ENCODE measurements at places on chromosomes 16 and 17.

DNA sequence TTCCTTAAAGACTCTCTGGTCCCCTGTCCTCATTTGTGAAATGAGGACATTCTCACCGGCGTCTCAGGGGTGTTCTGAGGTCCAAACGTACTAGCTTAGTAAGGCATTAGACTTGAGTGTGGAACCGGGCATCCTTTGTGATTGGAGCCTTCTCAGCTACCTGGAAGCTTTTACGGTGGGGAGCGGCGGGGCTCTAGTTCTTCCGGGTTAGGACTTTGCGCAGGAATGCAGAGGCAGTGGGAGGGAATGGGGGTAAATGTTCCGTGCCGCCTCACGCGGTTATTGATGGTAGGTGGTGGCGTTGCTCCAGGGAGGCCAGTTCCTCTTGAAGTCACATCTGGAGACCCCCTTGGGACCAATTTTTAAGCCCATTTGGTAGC is 113.6 kb downstream of the SNX29 start:
- DNase-seq, result no peak

- DNase-seq, result peak; percentile 56
These were observed 24.5 kb downstream of the UNK start for GRCh38 chr17:75808905-75809621.

GRCh38 chr17:27565874-27566670 is 64.9 kb upstream of the LGALS9 start:
- no peak for DNase-seq

- DNase-seq, result peak; percentile 89
These were observed 132.4 kb upstream of the CHMP6 start for GRCh38 chr17:80859002-80859941.

DNA sequence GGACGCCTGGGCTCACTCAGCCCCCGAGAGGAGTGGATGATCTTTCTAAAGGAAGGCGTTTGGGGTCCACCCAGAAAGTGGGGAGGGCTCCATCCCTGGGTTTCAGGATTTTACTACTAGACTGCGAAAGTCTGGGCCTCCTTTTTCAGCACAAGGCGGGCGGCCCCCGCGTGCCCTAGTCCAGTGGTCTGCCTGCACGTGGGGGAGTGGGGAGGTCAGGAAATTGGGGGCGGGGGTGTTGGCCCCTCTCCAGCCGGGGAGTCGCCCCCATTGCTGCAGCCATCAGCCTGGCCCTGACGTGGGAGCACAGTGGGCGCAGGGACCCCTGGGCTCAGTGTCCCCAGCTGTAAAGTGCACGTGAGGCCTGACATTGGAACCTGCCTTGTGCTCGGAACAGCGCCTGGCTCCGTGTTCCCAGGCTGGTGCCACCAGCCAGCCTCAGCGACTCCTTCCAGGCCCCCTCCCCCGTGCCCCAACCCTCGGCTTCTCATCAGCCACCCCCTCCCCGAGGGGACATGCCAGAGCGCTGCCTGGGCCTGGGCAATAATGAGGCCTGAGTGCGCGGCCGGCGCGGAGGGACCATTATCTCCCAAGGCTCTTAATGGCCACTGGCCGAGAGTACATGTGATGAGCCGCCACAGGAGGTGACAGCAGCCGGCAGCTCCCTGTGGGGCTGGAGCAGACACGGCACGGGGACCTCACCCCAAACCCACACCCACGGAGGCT is 2.4 kb upstream of the C1QTNF8 start:
- DNase-seq, result no peak

- DNase-seq, result no peak
These were observed 396.6 kb downstream of the CPPED1 start for GRCh38 chr16:12406926-12407690.

- DNase-seq, result no peak
These were observed 23.3 kb upstream of the HOXB13 start for GRCh38 chr17:48751733-48752398.

- DNase-seq, result no peak
These were observed 339.9 kb downstream of the SEC14L1 start for GRCh38 chr17:77480509-77481215.

- no peak for DNase-seq
These were observed 128.5 kb upstream of the EEF2KMT start for GRCh38 chr16:5225931-5226655.

GRCh38 chr17:17129466-17129865 is 76.7 kb downstream of the PLD6 start:
- no peak for DNase-seq

All from skeletal muscle cell (primary cell).